ENCODE measurements at places on chromosomes 3 and 15.

DNA sequence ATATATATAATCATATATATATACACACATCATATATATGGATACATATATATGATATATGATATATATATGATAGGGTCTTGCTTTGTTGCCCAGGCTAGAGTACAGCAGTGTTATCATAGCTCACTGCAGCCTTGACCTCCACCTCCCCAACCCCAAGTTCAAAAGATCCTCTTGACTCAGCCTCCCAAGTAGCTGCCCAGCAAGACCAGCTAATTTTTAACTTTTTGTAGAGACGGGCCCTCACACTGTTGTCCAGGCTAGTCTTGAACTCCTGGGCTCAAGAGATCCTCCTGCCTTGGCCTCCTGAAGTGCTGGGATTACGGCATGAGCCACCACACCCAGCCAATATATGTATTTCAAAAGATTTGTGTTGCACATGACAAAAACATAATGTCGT, 83.0 kb downstream of the TBL1XR1 start:
- DNase-seq: no peak

- DNase-seq: no peak
These were observed 805.8 kb downstream of the NAALADL2 start for GRCh38 chr3:175664911-175665310.

DNA sequence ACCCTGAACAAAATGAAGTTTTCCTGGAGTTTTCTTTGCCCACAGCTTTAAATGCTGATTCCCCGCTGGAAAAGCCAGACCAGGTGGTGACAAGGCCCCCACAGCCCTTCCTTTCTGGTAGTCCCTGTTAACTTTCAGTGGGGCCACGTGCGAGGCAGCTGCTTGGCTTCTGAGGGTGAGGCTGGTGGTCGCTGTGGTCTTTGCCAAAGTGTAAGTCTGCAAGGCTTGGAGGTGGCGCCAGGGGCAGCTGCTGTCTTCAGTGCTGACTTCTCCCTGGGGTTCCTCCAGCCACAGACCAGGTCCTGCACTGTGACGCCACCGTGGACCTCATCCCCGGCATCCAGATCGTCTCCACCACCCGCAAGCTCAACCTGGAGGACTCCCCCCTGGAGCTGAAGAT, 54.1 kb upstream of the TAMM41 start:
- no peak for DNase-seq

GRCh38 chr3:71570546-71570945, 13.0 kb downstream of the FOXP1 start:
- no peak for DNase-seq

DNA sequence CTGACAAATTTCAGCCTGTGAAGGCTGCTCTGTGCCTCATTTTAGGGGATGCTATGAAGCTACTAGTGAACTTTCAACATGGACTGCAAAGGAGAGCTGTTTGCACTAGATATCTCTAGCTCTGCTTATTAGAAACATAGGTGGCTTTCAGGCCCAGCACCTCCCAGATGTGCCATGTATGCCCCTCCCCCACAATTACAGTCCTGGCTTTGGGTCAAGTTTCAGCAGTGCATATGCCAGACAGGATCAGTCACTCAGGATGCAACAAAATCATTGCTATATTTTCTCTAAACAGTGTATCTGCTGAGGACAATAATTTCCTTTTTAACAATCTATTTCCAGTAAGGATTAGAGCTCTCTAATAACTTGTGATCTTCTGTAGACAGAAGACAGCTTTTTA, 178.8 kb upstream of the STAC start:
- DNase-seq: no peak

DNA sequence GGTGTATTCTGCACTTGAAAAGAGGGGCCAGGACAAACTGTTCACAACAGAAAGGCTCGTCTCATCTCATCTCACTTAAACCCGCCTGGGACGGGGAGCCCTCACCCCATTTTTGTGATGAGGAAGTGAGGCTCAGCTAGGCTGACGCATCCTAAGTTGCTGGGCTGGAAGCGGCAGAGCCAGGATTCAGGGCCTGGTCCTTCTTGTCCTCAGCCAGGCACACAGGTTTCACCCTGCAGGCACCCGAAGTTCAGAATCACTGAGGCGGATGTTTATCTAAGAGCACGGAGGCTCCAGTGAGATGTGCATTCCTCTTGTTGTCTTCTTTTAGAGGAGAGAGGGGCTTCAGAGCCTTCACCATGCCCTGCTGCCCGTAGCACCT, 51.1 kb upstream of the PLXNA1 start:
- DNase-seq: no peak

GRCh38 chr15:32717426-32718226, at the start of gene GREM1:
Gene GREM1, plus strand, starts transcription at chr15:32718004. Its CDS starts 12,687 bp downstream, at chr15:32730691.
- DNase-seq: no peak

DNA sequence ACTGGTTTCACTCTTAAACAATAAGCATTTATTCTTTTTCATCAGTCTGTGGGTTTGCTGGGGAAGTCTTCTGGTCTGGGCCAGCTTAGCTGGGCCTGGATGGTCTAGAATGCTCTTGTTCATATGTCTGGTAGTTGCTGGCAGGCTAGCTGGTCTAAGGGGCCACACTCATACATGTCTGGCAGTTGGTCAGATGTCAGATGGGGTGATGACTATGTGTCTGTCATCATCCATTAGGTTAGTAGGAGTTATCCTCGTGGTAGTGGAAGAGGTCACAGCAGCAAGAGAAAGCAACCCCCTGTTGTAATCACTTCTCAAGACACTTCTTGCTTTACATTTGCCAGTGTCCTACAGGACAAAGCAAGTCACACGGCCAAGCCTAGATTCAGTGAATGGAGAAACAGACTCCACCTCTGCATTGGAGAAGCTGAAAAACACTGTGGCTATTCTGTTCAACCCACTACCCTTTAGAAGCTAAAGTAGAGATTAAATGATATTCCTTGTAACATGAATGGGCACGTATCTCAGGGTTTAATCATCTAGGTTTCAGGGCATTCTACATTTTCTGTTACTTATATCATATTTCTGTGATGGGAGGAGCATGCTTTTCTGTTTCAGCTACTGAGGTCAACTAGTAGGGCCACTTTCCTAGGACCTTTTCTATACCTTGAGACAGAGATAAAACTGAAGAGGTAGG, 5.5 kb upstream of the ARID3B start:
- no peak for DNase-seq

DNA sequence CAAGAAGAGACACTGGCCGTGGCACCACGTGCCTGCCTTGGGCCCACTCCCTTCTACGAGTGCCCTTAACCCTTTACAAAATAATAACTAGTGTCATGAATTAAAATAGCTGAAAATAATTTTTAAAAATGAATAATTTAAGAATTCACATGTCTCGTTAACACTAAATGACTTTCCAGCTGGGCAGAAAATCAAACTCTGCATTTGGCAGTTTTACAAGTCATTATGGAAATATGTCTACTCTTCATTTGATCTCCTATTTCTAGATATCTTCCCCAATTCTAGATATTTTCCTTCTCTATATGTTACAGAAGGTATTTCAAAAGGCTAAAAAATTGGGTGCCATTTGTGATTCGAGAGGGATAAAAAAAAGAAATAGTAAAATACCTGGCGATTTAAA, 100.2 kb downstream of the RORA start:
- DNase-seq: no peak

- no peak for DNase-seq
These were observed 317.3 kb upstream of the WNT5A start for GRCh38 chr3:55804170-55805095.

Data from CD4-positive, alpha-beta T cell (primary cell).